Stimulated activated CD8-positive, alpha-beta memory T cell treated with anti-CD3 and anti-CD28 coated beads, Interleukin-2, amount 100 ng/mL, for 1 hour (primary cell): ENCODE measurements at places on chromosomes 3 and 15.

DNA sequence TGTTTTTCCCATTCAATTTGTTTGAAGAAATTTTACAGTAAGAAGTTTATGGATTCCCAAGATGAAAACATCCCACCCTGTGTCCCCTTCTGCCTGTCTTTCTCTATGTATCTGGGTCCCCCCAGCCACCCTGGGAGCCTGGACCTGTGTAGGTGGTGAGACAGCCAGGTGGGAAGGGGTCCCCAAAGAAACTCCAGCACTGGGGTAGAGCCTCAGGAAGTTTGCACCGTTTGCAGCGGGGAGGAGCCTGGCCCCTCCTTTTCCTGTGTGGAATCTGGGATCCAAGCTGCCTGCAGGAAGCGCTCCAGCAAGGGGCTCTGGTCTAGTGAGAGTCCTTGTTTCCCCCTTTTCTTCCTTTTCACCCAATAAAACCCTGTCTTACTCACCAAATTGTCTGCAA is 49.4 kb upstream of the ITGA11 start:
- DNase-seq: no peak

- DNase-seq: no peak
Measured at GRCh38 chr3:38059591-38059990, 20.6 kb downstream of the DLEC1 start.

- DNase-seq: no peak
Measured at GRCh38 chr3:148962513-148962912, 28.8 kb upstream of the GYG1 start.

- DNase-seq: no peak
Measured at GRCh38 chr15:55574096-55574495, 14.0 kb downstream of the PYGO1 start.
